Effector memory CD4-positive, alpha-beta T cell (primary cell): ENCODE measurements at places on chromosomes 2 and 18.

- no peak for DNase-seq
Observed at GRCh38 chr2:26769089-26769761, 5.1 kb downstream of the SLC35F6 start.

DNA sequence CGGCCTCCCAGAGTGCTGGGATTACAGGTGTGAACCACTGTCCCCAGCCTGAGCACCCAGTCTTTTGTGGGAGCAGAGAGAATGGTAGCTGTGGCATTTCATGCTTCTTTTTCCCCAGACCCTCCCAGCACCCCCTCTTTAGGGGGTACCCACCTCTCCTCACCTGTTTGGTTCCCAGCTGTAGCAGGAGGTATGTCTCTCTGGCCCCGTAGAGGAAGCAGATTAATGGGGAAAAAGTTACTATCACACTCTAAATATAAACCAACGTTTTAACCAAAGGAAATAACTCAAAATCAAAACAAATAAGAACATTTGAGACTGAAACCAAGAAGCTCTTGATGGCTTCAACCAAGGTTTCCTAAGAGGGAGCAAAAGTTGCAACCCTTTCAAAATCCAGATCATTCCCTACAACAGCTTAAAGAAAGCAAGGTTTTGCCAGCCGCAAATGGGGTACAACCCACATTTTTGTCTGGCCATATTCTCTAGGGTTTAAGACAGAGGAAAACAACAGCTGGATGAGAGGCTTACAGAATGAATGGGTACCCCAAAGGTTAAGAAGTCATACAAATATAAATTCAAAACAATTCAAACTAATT, 8.0 kb downstream of the RNF125 start:
- no peak for DNase-seq

DNA sequence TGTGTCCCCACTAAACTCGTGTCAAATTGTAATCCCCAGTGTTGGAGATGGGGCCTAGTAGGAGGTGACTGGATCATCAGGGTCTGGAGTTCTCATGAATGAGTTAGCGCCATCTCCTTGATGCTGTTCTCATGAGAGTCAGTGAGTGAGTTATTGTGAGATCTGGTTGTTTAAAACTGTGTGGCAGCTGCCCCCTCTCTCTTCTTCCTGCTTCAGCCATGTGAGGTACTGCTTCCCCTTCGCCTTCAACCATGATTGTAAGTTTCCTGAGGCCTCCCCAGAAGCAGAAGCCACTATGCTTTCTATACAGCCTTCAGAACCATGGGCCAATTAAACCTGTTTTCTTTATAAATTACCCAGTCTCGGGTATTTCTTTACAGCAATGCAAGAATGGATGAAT, 50.4 kb downstream of the AP1S3 start:
- no peak for DNase-seq

DNA sequence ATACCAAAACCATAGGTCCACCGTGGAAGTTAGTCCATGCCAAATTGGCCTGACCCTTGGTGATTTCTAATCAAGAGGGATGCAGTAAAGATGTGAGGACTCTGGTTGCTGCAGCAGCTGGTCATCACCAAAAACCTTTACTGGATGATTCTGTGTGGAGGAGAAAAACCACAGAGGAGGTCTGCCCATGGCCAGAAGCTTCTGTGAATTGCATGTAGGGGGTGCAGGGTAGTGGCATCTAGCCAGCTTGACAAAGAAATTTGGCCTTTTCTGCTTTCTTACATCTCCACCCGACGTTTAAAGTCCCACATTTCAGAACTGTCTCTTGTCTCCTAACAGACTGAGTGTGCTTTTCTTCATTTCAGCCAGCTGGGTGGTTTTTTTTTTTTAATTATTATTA, 180.0 kb downstream of the TPGS2 start:
- DNase-seq, result no peak

DNA sequence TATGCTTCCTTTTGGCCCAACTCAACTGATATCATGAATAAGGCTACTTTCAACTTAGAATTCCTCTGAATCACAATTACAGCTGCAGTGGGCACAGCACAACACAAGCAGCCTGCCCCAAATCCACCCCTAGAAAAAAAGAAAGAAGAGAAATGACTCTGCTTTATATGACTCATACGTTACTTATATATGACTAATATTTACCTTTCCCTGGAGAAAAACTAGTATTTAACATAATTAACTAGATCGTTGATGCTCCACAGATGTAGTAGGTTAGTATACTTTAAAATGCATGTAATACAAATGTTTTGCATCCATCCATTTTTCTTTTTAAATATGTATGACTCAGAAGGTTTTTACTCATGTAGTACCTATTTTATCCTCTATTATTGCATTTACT, 133.3 kb upstream of the UNC80 start:
- no peak for DNase-seq
